Esophagus mucosa (tissue), 1 donor: ENCODE measurements at places on chromosomes 5 and 9. TPM values are rescaled to one million over a fixed set of nuclear protein-coding genes. Genes with fewer than 3 reads are reported as not detected.
A peak's percentile ranks its signal among the peaks of the same experiment; 100 is the strongest.

The WDR38 gene
- total RNA-seq = not detected

The PHYHD1 gene
- total RNA-seq = 12.4 TPM

DNA sequence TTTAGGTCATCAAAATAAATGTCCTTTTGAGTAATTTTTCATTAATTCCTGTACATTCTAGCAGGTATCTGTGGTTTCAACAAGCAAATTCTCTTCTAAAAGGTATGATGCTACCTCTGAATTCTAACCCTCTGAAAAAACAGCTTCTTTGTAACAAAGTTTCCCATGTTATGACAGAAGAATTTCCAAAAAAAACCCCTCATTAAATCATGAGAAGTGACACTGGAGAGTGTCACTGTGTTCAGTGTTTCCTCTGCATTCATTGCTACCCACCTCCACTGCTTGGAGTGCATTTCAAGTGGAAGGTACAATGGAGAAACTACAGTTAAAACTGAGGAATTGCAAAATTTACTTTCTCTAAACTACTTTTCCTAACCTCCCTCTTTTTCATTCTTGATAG, 10.1 kb downstream of the CDKN2A start:
- ATAC-seq = no peak

GRCh38 chr9:93205045-93205768, 21.3 kb downstream of the WNK2 start:
- ATAC-seq = no peak

- ATAC-seq = no peak
These were observed 61.1 kb downstream of the DPYSL3 start for GRCh38 chr5:147448766-147449165.

The MYO10 gene
- 27.3 TPM for total RNA-seq

The CCL28 gene
- 7.0 TPM for total RNA-seq

The PCDHGA11 gene
- 1.9 TPM for total RNA-seq

DNA sequence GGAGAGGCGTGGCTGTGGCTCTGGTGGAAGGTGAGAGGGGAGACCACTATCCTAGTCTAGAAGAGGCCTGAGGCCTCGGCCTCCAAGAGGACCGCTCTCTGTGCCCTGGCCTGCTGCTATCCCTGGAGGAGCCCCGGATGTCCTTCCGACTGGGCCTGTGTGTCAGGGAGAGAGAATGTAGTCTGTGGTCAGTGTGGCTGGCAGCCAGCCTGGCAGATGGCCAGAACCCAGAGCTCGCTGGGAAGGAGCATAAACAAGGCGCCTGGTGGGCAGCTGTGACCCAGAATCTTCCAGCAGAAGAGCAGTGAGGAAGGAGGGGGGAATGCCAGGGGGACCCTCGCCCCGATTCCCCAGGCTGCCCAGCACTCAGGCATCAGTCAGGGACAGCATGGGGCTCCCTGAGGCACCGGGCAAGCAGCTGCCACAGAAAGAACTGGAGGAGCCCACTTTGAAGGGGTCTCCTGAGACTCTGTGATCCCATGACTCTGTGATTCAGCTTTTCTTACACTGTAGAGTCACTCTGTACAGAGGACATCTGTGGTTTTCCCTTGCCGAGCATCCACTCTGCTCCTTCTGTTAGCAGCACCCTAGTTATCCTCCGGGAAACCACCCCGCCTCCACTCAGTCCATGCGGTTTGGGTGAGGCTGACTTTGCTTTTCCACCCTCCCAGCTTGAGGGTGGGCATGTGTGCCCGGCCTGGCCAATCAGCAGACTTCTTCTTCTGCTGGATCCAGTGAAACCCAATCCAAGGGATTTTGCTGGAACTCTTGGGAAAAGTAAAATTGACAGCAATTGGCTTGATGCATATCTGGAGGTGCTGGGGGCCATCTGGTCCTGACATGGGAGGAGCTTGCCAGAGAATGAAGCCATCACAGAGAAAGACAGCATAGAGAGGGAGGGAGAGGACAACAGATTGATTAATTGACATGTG, 46.2 kb upstream of the PWWP2A start:
- ATAC-seq = peak; percentile 46
